NCI-H1105 treated with DMSO at 0.1 percent for 48 hours (cell line): ENCODE measurements at places on chromosomes 13 and 19.

GRCh38 chr19:45059258-45059965 is 16.9 kb downstream of the ZNF296 start:
- peak; percentile 41 for DNase-seq

GRCh38 chr13:70311191-70311590 is 202.9 kb upstream of the KLHL1 start:
- DNase-seq: no peak

- DNase-seq: peak; percentile 98
These were observed 1459.5 kb upstream of the PCDH20 start for GRCh38 chr13:62875118-62875640.

- DNase-seq: no peak
These were observed 221.9 kb downstream of the TSHZ3 start for GRCh38 chr19:31127134-31127967.

GRCh38 chr19:335072-335471 is 9.5 kb downstream of the MIER2 start:
- no peak for DNase-seq

DNA sequence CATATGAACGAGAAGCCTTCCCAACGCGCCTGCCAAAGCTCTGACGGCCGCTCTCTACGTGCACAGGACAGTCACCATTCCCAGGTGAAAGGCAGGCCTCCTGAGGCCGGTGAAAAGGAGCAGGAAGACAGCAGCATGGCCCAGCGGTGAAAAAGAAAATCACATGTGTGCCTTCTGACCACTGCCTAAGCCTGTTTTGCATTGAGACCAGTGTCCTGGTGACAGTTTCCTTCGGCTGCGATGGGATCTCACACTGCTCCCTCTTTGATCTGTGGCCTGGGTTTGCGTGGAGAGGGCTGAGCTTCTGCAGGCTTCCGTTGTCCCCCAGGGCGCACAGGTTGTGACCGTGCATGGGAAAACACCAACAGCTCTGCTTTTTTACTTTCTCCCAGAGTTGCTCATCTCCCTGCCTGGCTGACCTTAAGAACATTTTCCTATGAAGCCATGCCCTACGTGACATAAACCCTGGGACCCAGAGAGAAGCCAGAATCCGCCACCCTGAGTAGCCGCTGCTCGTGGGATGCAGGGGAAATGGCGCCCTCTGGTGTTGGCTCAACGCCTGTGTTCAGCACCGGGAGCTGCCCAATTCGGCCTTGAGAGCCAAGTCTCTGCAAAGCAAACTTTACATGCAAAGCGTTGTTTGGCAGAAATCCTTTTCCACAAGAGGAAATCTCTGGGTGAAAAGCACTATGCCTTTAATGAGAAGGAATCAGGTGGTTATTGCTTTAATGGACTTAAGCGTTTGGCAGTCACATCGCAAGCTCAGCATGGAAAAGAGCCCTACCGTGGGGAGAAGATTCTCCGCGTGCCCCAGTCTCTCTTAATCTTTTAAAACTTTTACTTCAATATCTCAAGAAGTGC is 112.2 kb upstream of the GPR12 start:
- DNase-seq: peak; percentile 1

- DNase-seq: no peak
These were observed 101.2 kb upstream of the SCEL start for GRCh38 chr13:77434289-77434688.

DNA sequence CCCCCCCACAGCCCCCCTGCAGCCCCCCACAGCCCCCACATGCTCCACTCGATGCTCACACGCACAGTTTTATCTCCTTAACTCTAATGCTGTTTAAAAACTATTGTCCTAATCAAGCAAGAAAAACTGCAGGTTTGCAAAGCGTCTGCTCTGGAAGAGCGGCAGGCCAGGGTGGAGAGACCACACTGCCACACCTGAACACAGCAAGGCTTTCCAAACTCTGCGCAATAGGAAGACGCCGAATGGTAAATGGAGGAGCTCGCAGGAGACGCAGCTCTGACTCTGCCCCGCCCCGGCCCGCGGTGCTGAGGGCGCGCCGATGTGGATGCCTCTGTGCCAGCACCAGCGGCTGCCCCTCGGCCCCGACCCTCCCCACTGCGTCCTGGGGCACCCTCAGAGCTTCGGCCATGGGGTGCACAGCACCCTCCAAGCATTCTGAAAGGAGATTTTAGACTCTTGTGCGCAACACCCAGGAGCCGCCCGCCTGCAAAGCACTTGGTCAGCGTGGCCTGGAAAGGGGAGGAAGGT is 32.4 kb downstream of the RASA3 start:
- peak; percentile 3 for DNase-seq

GRCh38 chr13:86003029-86003428 is 203.8 kb upstream of the SLITRK6 start:
- no peak for DNase-seq

- no peak for DNase-seq
These were observed 275.6 kb downstream of the DACH1 start for GRCh38 chr13:71591374-71591773.

- no peak for DNase-seq
These were observed 51.3 kb upstream of the CYSLTR2 start for GRCh38 chr13:48602296-48603016.

DNA sequence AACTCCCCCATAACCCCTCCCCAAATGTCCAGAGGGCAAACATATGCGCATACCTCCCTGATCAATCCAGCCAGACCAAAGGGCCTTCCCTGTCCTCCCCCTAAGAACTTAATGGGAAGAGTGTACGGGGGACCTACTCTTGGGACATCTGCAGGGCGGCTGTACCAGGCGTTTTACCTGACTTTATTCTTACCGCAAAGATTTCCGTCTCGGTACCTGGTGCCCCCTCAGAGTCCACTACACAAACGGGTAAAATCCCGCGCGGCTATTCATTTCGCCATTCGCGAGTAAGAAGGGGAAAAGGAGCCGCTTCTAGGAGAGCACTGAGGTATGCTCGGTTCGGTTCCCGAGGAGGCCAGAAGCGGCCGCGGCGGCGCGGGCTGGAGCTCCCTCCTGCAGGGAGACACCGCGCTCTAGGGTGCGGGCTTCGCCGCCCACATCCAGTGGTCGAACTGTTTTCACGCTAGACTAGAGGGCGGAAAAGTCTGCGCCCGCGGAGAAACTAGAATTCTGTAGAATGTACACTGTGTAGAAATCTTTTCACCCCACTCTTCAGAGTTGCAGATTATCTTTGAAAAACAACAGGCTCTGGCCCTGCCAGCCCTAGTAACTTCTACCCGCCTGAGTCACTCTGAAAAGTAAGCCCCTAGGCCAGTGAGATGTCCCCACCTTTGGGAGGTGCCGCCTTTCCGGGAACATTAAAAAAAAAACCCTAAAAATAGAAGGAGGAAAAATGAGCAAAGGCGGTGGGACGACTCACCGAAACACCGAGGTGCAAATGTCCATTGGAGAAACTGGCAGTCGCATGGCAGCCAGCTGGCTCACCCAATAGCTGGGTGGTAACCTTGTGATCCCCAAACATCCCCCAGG is 3.8 kb upstream of the TSHZ3 start:
- no peak for DNase-seq

- DNase-seq: peak; percentile 1
These were observed 43.4 kb downstream of the BICRA start for GRCh38 chr19:47652285-47652684.

GRCh38 chr19:17025991-17026658 is 485 bp downstream of the CPAMD8 start:
- no peak for DNase-seq

- DNase-seq: no peak
These were observed 20.3 kb downstream of the ALOX5AP start for GRCh38 chr13:30755678-30756077.

DNA sequence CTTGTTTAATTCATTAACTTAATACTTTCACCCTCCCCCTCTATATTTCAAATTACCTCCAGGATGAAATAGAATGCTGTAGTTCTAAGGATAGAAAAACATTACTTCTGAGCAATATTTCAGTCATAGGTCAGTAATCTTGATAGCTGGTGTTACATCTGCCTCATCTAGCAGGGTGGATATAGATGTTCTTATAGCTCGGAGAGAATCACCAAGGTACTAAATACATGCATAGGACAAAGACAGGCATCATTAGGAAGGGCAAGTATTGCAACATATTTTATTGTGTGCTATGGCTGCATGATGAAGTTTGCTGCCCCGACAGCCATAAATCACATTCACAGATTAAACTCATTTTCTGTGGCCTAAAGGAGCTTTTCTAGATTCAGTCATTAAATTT is 601.0 kb downstream of the FGF9 start:
- DNase-seq: no peak

DNA sequence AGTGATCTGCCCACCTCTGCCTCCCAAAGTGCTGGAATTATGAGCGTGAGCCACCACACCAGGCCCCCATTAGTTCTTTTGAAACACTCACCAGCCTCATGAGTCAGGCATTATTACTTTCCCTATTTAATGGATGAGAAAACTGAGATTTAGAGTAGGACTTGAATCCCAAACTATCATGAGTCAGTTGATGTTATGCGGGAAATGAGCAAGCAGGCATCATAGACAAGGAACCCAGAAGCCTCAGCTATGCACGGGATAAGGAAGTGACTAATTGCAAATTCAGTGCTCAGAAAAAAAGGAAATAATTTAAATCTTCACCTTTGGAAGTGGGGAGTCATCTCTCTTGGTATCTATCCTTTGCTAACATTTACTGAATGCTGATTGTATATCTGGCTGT is 217.5 kb downstream of the ABCC4 start:
- no peak for DNase-seq

DNA sequence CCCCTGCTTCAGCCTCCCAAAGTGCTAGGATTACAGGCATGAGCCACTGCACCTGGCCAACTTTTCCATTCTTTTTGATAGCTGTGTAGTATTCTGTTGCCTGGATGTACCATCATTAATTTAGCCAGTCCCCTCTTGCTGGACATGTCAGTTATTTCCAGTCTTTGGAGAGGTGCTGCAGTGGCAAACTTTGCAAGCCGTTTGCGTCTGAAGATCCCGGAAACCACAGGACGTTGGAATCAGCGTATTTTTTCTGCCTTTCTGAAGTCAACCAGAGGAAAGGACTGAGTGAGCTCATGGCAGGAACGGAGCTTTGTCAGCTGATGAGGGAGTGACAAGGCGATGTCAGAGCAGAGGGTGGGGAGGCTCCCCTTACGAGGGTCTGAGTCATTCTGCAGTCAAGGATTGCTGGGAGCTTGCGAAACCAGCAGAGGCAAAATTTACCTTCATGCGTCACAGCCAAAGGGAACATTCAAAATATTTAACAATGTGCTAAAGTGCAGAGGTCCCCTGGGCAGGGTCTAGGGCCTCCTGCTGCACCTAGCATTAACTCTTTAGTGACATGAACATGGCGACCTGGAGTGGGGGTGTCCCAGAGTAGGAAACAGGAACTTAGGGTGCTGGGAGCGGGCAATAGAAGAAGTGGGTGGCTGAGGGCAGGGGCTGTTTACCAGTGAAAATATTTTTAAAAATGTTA is 5.6 kb downstream of the C5AR1 start:
- DNase-seq: no peak

DNA sequence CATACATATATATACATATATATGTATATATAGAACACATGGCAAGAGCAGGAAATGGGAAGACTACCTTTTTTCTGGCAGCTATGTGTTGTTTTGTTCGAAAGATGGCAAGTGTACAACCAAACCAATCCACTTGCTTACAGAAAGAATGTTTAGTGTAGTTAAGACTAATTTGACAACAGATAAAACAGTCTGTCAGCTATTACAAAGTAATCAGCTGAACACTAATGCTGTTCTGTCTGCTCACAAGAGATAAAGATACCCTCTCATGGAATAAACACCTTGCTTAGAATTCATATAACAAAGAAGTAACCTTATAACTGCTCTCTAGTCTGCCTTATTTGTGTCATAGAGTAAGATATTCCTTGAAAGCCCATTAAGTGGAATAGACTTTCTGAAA is 858 bp upstream of the KCNRG start:
- DNase-seq: no peak

- DNase-seq: no peak
These were observed 7.6 kb upstream of the ACSBG2 start for GRCh38 chr19:6127716-6128335.

DNA sequence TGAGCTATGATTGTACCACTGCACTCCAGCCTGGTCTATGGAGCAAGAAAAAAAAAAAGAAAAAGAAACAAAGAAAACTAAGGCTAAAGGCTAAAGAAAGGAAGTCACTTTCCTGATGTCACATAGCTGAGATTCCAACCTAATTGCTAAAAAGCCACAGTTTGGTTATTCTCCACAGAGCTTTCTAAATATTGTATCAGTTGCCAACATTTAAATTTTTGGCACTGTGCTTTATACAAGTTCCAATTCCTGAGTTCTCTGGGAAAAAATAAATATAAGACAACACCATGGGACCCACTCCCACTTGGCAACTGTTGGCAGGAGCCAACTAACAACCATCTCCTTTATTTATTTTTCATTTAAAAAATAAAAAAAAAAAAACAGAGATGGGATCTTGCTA is 11.2 kb upstream of the LYPD3 start:
- DNase-seq: no peak

GRCh38 chr19:38891771-38892170 is 7.6 kb downstream of the SIRT2 start:
- no peak for DNase-seq

DNA sequence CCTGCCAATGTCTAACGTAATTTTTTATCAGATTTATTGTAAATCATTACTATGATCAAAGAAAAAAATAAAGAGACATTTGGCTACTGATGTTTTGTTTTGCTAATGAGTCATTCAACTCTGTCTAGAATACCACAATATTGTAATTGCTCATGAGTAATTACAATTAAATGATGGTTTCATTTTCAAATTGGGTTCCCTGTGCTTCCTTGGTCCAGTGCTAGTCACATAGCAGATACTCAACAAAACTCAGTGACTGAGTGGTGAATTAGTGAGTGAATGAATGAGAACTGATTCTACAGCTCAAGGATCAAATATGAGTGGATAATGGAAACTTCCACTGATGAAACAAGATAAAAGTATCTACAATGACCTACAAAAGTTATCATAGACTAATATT is 304.7 kb downstream of the POU4F1 start:
- DNase-seq: no peak

GRCh38 chr19:50705422-50706019 is 14.1 kb downstream of the SHANK1 start:
- peak; percentile 20 for DNase-seq

GRCh38 chr19:48147597-48148175 is 22.5 kb downstream of the LIG1 start:
- DNase-seq: no peak

GRCh38 chr13:60261432-60262351 is 98.0 kb upstream of the DIAPH3 start:
- DNase-seq: peak; percentile 81
